Neural crest cell (in vitro differentiated cells): ENCODE measurements at places on chromosomes 6 and 20.
A peak's percentile ranks its signal among the peaks of the same experiment; 100 is the strongest.

GRCh38 chr6:135088818-135089809, 34.5 kb upstream of the HBS1L start:
- DNase-seq: no peak

DNA sequence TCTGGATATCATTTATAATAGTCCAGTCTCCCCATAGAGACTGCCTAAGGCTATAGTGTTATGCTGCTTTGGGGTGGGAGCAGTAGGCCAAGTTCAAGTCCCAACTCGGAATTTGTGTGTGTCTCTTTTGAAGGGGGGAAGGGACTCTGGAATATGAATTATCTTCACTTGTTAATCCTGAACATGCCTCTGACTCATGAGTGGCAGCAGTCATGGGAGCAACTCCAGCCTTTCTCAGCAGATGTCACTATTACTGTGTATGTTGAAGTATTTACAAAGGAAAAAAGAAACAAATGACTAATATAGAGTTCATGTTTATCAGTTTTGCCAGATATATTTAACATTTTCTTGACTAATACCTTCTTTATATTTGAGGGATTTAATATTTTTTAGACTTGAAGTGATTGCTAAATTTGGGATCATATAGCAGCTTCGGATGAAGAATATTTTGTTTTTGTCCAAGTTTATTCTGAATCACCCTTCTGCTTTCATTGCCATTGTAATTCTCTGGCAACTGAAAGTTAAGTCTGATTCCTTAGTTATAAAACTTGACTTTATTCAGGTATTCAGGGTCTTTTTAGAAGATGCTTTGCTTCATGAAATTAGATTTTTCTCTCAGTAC, 23.4 kb downstream of the FAM217A start:
- DNase-seq: no peak

DNA sequence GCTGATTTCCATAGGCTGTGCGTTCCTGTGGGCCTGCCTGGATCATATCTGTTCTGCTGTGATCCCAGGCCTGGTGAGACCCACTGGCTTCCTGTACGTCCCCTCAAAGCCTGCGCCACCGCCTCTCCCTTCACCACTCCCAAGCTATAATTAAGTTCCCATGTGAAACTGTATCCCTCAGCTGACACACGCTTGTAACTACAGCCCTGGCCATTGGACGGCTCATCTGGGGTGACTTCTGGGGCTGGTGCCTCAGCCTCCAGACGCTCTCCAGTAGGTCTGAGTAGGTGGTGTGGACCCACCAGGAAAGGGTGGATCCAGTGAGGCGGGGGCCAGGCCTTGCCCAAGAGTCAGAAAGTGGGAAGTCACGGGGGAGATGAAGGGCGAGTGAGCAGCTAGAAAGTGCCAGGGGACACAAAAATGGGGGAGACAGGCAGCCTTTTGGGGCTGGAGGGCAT, 21.0 kb downstream of the PPARD start:
- DNase-seq: peak; percentile 38

- peak; percentile 15 for DNase-seq
These were observed 1.1 kb upstream of the OPN5 start for GRCh38 chr6:47780510-47781356.

DNA sequence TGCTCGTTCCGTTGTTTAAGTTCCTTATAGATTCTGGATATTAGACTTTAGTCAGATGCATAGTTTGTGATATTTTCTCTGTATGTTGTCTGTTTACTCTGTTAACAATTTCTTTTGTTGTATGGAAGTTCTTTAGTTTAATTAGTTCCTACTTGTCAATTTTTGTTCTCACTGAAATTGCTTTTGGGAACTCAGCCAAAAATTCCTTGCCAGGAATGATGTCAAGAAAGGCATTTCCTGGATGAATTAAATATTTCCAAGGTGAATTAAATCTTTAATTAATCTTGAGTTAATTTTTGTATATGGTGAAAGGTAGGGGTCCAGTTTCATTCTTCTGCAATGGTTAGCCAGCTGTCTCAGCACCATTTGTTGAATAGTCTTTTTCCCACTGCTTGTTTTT, 406.2 kb upstream of the NOX3 start:
- DNase-seq: no peak

- DNase-seq: no peak
These were observed 2.4 kb downstream of the TDP2 start for GRCh38 chr6:24664046-24664987.

- DNase-seq: no peak
These were observed 1273.9 kb upstream of the MAP3K7 start for GRCh38 chr6:91860541-91861335.

DNA sequence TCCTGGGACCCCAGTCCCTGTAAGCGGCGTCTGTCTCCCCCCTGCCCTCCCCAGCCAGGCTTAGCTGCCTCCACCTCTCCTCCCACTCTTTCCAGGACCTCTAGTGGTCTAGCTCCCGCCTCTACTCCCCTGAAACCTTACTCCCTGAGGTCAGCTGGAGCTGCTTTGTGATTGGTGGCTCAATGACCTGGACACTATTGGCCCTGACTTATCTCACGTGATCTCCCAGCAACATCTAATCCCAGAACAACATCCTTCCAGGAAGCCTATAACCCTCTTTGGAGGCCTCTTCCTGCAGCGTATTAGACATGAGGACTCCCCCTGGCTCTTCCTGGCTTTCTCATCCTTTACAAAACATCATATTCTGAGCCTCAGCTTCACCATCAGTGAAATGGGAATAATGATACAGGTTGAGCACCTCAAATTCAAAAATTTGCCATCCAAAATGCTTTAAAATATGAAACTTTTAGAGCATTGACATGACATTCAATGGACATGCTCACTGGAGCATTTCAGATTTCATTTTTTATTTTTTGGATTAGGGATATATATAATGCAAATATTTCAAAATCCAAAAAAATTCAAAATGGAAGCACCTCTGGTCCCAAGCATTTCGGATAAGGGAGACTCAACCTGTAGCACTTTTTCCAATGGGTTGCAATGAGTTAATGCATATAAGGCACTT, 16.3 kb upstream of the SRC start:
- DNase-seq: no peak

DNA sequence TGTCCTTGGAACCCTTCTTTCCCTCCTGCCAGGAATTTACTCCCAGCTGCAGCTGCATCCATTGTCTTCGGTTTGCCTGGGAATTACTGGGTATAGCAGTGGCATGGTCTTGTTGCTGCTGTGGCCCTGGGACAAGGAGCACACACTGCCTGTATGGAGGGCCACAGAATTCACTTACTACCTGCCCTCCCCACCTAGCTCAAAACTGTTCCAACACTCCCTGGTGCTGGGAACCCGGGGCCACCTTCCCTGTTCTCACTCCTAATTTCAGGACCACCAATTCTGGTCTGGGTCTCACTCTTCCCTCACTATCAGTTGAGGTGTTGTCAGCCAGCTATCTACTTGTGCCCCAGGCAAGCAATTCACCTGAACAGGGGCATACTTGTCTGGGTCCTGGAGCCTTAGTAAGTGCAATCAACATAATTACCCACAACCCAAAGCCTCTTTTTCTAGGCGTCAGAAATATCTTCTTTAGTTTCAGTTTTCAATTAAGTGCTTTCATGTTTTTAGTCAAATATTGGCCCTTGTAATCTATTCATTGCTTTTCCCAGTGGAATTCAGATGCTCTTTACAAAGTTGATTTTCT, 47.2 kb downstream of the METTL24 start:
- no peak for DNase-seq

DNA sequence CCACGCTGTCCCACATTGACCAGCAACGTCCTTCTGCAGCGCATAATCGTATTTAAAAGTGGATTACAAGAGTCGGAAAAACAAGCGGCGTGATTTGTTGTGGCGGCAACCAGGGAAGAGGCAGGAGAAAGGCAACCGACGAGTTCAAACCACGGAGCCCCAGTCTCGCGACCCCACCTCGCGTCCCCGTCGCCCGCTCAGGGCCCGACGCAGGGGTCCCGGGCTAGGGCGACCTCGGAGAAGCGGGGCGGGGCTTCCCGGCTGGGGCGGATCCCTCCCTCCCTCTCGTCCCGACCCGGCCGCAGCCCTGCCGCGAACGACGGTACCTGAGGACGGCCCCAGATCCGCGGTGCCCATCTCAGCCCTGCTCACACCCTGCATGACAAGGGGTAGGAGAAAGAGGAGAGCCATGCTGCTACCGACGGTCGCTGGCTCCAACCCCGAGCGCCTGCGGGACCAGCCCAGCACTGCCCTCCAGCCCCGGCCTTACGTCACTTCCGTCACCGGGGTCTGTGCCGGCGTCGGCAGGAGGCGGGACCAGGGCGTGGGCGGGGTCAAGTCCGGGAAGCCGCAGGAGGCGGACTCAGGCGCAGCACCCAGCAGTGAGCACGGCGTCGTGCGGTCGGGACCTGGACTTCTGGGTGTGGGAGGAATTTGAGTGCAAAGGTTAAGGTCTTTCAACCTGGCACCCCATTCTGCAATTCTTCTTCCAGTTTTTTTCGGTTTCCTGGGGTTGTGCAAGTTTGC, at the start of gene IFNGR1:
TSS of gene IFNGR1 (minus strand) at position 469 of the 747 bp plus-strand sequence. CDS start at position 411, 58 bp downstream.
- DNase-seq: peak; percentile 92

DNA sequence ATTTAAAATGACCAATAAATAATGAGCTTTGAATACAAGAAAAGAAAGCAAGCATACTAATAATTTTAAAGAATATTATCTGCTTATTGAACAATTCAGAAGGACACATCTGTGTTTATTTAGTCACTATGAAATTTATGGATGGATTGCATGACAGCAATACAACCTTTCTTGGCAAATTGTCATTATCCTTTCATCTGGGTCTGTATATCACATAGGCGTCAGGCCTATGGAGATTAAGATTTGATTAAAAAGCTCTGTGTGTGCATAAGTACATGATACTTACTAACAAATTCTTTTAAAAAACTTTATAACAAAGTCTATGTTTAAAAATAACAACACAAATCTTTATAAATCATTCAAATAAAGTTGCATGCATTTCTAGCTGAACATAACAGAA, 1394.4 kb downstream of the KHDRBS2 start:
- no peak for DNase-seq

- no peak for DNase-seq
These were observed 13.5 kb upstream of the BMP5 start for GRCh38 chr6:55888917-55889316.

DNA sequence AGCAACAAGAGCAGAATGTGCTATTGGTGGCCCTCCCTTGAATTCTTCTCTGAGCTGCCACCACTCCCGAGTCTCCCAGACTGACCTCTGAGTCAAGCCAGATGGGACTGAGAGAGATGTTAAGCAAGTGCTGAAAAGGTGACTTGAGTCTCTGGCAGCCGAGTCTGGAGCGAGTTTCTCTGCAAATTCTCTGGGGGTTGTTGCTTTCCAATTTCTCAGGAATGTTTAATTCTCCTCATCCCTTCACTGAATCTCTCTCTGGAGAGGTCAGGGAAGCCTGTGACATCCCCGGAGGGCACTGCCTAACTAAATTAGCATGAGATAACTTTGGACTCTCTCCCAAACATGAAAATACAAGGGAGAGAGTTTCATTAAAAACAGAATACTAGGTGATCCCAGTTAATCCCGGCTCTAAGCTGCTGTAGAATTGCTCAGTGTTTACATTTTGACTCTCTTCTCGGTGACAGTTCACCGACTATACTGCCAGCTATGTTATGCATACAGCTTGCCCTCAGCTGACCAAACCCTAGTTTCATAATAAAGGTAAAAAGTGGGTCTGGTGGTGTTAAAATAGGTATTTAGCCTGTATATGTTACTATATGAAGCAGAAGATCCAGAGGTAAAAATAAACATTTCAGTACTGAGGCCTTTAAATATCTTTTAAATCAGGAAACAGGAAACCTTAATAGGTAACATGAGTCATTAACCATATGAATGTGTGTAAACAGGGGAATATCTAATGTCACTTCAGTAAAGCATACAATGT, 157.9 kb downstream of the FOXC1 start:
- DNase-seq: no peak

- DNase-seq: no peak
These were observed 173.0 kb upstream of the SCGN start for GRCh38 chr6:25478973-25479372.

DNA sequence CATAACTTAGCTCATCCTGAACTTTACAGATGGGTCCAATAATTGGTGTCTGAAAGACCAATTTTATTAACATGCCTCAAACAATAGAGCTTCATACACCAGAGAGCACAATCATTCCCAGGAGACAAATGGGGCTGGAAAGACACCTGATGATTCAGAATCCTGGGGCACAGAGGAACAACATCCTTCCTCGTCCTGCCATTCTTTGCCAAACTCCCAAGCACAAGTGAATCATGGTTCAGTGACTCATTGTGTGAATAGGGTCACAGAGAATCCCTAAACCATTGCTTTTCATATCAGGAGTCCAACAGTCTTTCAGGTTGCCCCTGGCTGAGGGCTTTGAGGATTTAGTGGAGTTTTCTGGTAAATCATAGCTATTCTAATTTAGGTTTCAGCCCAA, 266.4 kb upstream of the BMP2 start:
- DNase-seq: no peak

GRCh38 chr6:148271711-148272439, 70.8 kb upstream of the SASH1 start:
- no peak for DNase-seq

GRCh38 chr6:1014431-1014807, 297.5 kb upstream of the FOXQ1 start:
- DNase-seq: no peak

- DNase-seq: no peak
These were observed 336.5 kb downstream of the KIF16B start for GRCh38 chr20:16236589-16237241.

- DNase-seq: no peak
These were observed 39.4 kb upstream of the RFPL4B start for GRCh38 chr6:112307707-112308106.
